Activated CD4-positive, CD25-positive, alpha-beta regulatory T cell treated with anti-CD3 and anti-CD28 coated beads, Interleukin-2, amount 50 U/mL, for 16 hours (primary cell): ENCODE measurements at places on chromosomes 7 and 10.
A peak's percentile ranks its signal among the peaks of the same experiment; 100 is the strongest.

DNA sequence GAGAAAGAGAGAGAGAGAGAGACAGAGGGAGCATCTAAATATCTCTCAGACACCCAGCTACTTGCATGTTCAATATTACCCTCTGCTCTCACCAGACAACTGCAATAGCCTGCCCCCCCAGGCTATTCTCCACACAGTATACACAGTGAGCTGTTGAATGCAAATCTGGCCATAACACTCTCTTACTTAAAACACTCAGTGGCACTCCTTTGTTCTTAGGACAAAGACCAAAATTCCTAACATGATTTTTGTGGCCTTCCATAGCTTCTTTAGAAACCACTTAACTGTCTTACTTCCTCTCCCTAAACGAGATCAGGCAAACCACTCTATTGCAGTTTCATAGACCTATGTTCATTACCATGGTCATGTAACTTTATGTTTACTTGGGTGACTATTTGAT lies 903.6 kb upstream of the AUTS2 start:
- DNase-seq, result no peak

DNA sequence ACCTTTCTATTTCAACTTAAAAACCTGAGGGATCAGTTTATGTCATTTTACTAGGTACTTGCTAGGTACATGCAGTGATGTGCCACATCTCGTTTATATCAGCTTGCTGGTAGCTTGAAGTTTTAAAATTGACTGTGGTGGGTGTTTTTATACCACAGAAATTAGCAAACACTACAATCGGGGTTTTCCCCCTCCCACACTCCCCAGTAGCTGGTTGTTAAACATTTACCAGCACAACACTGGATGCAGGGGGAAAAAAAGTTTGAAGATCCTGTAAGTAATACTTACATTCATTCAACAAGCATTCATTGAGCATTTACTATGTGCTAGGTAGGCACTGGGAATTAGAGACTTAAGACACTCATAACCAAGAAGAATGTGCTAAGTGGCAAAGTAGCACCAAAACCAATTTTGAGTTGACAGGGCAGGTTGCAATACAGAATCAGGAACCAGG lies 32.6 kb downstream of the USP6NL start:
- no peak for DNase-seq

- no peak for DNase-seq
Measured at GRCh38 chr10:110446954-110447608, 50.6 kb upstream of the DUSP5 start.

DNA sequence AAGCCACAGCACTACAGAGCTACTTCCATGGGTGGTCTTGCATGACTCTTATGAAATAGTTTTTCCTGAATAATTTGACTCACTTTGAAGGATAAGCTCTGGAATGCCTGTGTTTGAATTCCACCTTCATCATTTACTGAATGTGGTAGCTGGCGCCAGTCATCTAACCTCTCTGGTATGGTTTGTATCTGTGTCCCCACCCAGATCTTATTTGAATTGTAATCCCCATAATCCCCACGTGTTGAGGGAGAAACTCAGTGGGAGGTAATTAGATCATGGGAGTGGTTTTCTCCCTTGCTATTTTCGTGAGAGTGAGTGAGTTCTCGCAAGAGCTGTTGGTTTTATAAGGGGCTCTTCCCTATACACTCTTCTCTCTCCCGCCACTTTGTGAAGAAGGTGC lies 11.2 kb upstream of the SLC13A1 start:
- no peak for DNase-seq

GRCh38 chr7:149496642-149497391 lies 792 bp downstream of the ZNF746 start:
- peak; percentile 20 for DNase-seq

DNA sequence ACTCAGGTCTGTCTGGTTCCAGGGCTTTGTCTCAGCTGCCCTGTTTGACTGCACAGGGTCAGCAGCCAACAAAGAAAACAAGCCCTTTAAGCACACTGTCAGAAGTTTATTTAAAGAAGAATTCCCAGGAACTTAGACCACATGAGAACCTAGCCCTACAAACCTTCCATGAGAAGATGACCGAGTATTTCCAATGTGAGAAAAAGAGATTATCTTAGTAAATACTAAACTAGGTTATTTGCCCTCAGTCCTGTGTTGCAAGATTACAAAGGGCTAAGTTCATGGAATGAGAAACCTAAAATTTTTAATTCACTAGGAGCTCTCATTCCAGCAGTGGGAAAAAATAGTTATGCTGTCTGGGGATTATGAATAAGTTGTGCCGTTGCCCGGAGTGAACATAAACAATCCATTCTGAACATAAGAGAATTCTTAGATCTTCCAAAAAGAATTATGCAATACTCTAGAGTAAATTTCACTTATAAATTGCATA lies 46.7 kb downstream of the NOC3L start:
- no peak for DNase-seq
